Cardiac fibroblast (primary cell): ENCODE measurements at places on chromosomes 3 and 15.

DNA sequence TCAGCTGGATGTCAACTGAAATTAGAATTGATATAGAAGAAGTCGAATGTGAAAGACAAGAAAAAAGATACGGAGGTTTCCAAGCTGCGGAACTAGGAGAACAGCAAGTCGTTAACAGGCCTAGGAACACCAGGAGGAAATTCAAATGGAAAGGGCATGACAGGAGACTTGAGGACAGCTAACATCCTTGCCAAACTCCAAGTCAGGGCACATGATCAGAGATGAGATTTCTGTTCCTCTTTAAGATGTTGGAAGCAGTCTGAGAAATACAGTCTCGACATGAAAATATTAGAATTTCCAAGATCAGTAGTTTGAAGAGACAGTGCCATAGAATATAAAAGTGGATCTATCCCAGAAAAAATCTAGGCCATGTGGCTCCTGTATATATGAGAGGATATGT lies 5.0 kb downstream of the MYO5A start:
- no peak for DNase-seq

- DNase-seq: peak; percentile 87
Observed at GRCh38 chr3:46845397-46845859, 17.8 kb downstream of the MYL3 start.

- peak; percentile 25 for DNase-seq
Observed at GRCh38 chr15:70098461-70099166, 897 bp upstream of the TLE3 start.

DNA sequence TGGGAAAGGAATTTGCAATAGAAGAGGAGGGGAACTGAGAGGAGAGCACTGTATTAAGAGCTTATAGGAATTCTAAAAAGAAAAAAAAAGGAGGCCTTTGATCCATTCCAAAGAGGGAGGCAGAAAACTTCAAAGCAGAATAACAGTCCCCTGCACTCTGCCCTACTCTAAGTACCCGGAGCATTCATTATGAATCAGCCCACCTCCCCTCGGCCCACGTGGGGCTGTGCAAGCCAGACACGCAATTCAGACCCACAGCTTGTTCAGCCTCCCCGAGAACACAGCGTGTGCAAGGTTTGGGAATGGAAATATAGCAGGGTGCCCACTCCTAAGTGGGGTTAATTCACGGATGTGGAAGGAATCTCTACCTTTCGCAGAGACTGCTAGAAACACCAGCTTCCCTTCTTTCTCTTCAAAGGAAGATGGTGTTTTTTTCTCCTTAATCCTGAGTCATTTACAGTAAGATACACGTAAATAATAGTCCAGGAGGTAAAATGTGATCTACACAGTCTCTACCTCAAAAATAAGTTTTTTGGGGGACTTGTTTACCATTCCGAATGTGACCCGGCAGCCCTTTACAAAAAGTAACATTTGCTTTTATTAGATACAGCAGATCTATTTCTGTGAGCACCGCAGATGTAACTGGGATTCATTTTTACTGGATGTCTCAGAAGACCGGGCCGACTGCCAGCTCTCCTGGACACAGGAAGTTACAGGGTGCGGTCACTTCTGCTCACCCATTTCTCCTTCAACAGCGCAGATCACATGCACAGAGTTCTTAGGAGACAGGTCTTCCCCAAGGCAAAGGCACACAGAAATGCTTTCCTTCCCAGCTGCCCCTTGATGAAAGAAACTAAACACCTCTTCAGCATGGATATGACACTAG lies 768.5 kb upstream of the CFAP20DC start:
- peak; percentile 92 for DNase-seq

- DNase-seq: peak; percentile 55
Observed at GRCh38 chr3:109275702-109276293, 40.5 kb downstream of the DPPA2 start.

DNA sequence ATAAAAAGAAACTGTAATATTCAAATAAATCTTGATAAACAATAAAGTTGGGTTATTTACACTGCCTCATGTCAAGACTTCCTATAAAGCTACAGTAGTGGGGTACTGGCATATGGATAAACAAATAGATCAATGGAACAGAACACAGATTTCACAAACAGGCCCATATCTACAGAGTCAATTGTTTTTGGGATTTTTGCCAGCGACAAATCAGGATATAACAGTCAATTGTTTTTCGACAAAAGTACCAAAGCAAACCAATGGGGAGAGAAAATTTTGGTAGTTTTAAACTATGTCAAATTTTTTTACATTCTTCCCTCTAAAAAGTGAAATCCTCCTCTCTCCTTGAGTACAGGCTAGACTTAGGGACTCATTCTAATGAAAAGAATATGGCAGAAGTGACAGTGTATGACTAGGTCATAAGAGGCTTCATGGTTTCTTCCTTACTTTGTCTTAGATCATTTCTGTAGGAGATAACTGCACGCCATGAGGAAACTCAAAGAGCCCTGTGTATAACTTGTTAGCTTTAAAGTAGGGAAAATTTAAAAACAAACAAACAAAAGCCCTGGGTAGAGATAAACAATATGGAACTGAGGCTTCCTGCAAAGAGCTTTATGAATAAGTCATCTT lies 16.9 kb downstream of the IP6K1 start:
- no peak for DNase-seq

DNA sequence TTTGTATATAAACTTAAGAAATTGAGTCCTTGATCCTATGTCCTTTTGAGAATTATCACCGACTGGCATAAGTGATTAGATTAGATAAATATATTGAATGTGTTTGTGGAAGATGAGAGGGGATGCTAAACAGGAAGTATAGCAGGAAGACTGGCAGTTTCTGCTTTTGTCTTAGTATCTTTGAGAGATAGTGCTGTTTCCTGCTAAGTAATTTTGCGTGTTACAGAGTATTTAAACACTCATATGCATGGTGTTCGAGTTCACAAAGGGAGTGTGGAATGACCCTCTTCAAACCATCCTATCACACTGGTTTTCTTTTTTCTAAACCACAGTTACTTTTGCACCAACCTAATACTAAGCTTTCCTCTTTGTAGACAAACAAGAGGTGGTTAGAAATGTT lies 106.0 kb downstream of the KLHL25 start:
- DNase-seq: no peak

DNA sequence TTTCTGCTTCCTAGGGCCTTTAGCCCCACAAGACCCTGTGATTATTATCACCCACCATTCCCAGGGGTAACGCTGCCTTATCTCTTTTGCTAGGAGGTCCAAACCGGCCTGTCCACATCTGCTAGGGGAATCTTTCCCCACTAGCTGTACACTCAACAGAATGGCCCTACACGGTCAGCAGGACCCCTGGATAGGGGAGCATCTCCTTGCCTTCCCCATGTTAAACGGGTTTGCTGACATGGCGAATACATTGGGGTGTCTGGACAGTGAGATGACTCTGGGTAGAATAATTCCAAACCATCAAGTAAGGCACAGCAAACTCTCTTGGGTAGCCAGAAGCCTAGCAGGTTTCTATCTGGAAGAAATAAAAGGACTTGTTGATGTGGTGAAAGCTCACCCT lies 702 bp downstream of the TRAIP start:
- no peak for DNase-seq
